ENCODE measurements at places on chromosomes 11 and 22.

DNA sequence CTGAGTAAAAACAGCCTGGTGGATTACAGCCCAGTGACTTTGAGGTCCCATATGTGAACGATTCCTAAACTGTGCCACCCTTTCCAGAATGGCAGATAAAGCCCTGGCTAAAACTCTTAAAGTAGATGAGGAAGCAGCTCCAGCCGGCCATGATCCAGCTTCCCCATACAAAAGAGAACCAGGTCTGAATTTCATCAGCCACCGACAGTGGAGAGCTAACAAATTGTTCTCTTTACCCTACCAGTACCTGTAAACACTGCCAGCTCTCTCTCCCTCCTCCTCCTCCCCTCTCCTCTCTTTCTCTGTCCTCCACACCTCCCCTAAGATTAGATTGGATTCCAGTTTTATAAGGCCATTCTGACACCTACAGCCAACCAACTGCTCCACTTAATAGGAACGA is 176.9 kb downstream of the DSCAML1 start:
- DNase-seq, result no peak

- DNase-seq, result no peak
These were observed 4.2 kb upstream of the LRRC32 start for GRCh38 chr11:76674517-76675400.

GRCh38 chr11:18171377-18172000 is 1.1 kb upstream of the MRGPRX4 start:
- peak; percentile 60 for DNase-seq

DNA sequence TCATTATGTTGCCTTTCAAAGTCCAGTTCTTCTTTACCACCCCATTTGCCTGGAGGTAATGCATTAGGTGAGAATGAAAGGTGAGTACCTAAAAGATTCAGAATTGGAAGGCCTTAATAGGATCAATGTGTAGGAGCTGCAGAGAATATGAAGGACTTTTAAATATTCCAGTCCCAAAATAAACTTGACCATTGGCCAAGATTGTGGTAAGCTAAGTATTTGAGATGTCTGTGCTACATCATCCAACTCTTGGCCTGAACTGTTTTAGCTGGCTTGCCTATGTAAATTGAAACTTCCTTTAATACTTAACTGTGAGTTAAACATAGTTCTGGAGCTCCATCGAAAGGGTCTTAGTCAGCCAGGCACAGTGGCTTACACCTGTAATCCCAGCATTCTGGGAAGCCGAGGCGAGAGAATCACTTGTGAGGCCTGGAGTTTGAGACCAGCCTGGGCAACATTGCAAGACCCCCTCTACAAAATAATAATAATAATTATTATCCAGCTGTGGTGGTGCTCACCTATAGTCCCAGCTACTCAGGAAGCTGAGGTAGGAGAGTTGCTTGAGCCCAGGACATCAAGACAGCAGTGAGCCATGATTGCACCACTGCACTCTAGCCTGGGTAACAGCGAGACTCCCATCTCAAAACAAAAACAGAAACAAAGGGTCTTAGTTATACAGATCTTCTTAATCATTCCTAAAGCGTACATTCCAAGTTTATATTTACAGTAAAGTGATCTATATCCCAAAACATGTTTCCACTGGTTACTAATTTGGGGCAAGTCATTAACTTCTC is 29.8 kb downstream of the MTMR3 start:
- no peak for DNase-seq

DNA sequence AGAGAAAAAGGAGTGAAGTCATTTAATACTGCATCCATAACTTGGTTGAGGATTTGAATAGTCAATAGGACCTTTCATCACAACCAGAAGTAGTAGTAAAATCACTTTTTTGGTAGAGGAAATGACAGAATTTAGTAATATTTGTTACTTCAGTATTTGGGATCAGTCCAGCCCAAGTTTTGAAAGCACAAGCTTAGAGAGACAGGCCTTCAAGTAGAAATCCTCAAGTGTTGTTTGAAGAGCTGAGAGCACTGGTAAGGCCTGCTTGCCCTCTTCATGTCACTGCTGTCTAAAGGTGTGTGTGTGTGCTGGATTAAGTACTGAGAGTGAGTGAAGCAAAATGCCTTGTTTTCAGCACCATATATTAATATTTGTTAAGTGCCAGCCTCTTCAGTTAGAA is 137.3 kb downstream of the WNT11 start:
- DNase-seq, result no peak

- DNase-seq, result no peak
These were observed 429.0 kb downstream of the MIAT start for GRCh38 chr22:27086080-27087044.

Data from hematopoietic multipotent progenitor cell treated with erythropoietin and hydrocortisone succinate and interleukin-3 and kit ligand, for 6 days (in vitro differentiated cells).